ENCODE measurements at places on chromosomes 13 and 19.

DNA sequence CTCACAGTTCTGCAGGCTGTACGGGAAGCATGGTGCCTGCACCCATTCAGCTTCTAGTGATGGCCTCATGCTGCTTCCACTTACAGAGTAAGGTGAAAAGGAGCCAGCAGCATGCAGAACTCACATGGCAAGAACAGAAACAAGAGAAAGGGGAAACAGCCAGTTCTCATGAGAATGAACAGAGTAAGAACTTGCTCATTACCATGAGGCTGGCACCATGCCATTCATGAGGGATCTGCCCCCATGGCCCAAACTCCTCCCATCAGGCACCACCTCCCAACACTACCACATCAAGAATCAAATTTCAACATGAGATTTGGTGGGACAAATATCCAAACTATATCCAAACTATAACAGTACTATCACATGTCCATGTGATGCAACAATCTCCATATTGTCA lies 72.1 kb downstream of the KATNAL1 start:
- no peak for DNase-seq

- DNase-seq: no peak
Observed at GRCh38 chr13:75432045-75432444, 49.9 kb downstream of the TBC1D4 start.

DNA sequence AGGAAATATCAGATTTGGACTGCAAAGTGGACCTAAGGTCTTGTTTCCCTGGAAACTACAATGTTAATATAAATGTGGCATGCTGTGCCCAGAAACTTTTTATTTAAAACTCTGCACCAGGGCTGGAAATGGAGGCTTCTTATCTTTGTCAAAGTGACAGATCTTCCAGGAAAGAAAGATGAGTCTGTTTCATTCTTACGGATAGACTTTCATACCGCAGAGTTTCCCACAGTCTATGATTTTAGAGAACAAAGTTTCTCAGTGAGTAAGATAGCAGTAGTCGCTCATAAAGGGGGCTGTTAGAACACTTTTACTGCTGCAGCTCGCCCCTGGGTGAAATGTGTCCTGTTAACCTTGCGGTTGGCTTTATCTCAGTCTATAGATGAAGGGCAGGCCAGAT lies 6.7 kb downstream of the CLEC11A start:
- DNase-seq: no peak

GRCh38 chr19:40383668-40384248 lies 6.2 kb downstream of the HIPK4 start:
- no peak for DNase-seq

GRCh38 chr19:45655073-45655472 lies 12.9 kb upstream of the GIPR start:
- no peak for DNase-seq

- no peak for DNase-seq
Observed at GRCh38 chr19:13058951-13059660, 43.6 kb downstream of the LYL1 start.

DNA sequence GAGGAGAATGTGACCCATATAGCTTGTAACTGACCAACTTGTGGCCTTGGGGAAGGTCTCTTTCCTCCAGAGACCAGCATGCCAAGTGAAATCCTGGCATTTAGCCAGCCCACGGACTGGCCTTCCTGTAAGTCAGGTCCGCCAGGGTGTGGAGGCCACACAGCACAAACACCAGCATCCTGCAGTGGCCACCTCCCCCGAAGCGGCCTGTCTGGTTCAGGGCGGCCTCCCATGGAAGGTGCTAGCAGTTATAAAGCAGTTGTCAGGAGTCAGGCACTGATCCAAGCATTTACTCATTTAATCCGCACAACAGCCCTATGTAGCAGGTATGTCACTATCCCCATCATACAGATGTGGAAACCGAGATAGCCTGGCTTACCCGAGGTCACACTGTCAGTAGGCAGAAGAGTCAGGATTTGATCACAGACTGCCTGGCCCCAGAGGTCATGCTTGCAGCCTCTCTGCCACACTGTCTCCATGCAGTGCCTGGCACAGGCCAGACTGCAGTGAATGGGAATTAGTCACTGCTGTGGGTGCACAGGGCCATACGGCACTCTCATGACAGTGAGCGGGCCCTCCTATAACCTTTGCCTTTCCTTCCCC lies 36.7 kb downstream of the CAPN12 start:
- DNase-seq: no peak

GRCh38 chr19:47649588-47649987 lies 40.7 kb downstream of the BICRA start:
- DNase-seq: no peak

GRCh38 chr19:8576273-8576993 lies 809 bp downstream of the MYO1F start:
- no peak for DNase-seq

DNA sequence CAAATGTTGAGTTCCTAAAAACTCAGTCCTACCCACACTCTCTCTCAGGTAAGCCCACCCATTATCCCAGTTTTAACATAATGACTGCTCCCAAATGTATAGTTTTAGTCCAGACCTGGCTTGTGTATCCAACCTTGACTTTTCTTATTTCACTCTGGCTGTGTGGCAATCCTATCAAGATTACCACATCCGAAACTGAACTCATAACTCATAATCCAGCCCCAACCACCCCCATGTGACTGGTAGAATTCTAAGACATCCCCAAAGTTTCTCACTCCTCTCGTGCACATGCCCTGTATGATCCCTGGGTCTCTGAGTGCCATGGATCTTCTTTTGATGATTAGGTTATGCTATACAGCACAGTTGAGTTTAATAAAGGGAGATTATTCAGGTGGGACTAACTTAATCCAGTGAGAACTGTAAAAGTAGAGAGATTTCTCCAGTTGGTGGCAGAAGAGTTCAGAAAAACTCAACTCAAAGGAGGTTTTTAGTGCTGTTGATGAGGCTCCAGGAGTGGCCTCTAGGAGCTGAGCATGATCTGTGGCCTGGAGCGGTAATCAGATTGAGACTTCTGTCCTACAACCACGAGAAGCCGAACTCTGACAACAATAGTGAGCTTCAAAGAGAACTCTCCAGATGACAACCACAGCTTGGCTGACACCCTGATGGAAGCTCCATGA lies 413.4 kb downstream of the ZNF536 start:
- no peak for DNase-seq

DNA sequence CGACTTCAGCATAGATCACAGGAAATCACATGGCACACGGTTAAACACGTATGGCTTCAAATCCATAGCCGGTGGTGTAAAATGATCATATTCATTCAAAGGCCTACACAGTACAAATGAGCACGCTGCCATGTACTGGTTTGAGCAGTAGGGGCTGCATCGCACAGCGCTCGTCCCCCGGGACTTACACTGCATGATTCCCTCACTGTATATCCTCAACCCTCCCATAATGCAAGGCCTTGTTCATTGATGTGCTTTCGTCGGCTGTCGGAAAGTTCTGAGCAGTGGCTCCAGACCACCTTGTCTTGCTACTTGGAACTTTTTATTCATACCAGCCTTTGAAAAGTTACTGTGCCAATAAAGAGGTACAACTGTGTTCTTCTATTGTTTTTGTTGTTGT lies 578.2 kb downstream of the MYO16 start:
- no peak for DNase-seq

DNA sequence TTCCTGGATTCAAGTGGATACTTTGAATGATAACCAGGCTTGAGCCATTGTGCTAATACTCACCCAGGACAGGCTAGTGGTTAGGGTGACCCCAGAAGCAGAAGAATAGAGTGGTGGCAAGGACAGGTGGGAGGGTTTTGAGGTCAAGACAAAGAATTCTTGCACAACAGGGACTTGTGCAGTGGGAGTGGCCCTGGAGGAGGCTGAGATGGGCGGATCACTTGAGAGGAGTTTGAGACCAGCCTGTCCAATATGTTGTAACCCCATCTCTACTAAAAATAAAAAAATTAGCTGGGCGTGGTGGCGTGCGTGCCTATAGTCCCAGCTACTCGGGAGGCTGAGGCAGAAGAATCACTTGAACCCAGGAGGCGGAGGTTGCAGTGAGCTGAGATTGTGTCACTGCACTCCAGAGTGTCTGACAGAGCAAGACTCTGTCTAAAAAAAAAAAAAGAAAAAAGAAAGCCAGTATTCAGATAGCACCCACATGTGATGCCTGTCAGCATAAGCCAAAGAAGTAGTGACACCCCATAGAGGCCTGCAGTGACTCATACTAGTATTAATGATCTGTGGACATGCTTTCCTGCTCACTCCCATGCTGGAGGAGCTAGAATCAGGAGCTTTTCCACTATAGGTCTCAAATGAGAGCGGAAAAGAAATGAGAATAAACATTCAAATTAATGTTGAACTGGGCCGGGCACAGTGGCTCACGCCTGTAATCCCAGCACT lies 78.7 kb downstream of the RNF17 start:
- no peak for DNase-seq

DNA sequence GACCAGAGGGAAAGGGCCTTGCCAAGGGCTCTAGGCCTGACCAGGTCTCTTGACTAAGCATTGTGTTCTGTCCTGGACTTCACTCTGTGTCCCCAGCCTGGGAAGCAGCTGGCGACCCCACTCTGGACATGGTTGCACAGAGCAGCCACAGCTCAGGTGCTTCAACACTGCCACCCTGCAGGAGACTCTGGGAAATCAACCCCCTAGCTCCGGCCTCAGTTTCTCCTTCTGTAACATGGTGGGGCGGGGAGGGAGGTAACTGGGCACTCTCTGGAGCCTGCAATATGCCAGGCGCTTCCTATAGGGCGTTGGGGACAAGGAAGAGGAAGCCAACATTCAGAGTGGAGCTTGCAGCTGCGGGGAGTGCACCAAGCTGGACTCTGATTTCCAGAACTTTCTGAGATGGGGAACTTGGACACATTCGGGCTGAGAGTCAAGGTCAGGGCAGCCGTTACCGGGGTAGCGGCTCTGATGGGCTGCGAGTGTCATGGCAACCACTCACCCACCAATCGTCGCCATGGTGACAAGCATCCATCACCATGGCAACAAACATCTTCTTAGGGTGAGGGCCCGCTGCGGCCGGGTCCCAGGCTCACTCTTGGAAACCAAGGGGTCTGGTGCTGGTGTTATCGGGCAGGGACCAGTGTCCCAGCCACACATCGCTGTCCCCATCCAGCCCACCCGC lies 12.8 kb downstream of the F2RL3 start:
- no peak for DNase-seq

DNA sequence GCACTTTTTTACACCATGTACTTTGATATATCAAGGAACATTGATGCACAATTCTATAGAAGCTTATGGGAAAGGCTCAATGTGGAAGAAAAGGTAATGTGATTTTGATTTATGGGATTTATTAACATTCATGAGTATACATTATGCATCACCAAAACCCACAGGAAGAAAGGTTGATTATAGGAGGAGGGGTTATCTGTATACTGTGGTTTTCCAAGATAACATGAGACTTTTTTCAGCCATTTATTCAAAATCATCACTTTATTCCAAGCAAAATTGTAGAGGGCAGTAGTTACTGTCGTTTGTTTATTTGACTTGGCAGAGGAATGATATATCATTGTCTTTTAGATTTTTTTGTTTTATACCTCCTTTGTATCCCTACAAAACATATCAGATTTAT lies 54.9 kb downstream of the WDFY2 start:
- DNase-seq: no peak

DNA sequence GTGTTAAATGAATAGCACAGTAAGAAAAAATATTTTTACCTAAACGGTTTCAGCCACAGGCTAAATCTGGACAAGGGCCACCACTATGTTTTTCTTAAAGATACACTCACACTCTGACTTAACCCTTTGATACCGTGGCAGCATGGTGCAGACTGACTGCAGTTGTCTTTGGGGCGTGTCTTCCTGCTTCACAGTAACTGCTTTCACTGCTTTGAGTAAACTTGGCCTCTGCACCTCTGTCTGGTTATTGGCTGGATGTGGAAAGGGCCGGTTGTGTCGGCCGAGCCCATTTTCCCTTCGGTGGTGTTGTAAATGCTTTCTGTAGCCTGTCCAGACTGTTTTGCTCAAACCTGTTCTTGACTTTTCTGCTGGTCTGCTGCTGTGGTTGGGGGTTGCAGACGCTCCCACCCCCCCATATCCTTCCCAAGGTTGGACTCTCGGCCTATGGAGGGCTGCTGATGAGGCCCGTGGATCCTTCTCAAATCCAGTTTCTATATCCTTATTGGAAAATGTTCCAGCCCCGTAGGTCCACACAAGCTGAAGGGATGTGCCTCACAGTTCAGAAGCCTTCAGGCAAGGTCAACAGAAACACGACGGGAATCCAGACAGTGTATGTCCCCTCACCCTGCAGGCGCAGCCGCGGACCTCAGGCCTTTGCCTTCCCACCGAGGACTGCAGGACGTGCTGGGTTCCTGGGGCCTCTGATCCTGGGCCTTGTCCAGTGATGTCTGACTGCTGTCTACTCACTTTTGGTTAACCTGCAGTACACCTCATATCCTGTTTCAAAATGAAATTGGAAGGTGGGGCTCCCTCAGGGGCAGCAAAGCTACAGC lies 90.2 kb upstream of the RNF113B start:
- no peak for DNase-seq

DNA sequence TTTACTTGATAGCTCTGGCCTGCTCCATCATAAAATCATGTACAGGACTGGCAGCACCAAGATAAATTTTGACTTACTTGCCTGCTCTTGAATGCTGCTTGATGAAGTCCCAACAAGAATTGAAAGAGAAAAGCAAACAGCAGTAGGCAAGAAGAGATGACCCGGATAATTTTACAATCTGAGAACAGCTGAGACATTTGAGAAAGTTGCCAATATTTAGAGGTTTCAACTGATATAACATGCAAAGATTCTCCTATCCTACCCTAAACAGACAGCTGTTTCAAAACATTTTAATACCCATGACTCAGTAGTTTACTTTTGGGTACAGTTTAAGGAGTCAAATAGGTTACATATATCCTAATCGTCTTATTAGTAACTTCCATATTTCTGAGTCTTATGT lies 5.9 kb downstream of the FRY start:
- DNase-seq: no peak

DNA sequence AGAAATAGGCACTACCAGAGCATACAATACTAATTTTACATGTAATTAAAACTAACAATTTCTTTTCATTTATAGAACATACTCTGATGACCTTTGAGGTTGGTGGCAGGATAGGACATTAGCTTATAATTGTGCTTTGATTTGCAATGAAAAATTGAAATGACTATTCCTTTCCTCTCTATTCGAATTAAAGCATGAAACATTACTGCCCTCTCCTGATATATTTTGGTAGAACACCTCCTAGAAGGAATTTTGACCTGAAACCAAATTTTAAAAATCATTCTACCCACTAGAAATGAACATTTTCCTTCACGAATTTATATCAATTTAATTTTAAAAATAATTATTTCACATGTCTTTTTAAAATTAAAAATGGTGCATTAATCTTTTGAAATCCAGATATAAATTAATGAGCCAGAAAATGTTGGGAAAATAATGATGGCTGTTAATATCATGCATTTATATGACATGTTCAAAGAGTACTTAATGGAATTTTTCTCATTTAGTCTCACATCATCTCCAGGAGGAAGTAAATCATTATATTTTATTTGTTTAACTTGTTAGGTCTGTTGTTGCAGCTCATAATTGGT lies 556.3 kb upstream of the ARGLU1 start:
- peak; percentile 41 for DNase-seq
